ENCODE measurements at places on chromosomes 3 and 15. TPM values are rescaled to one million over a fixed set of nuclear protein-coding genes. Genes with fewer than 3 reads are reported as not detected.

THPO gene
- 3.0 TPM for total RNA-seq

DNA sequence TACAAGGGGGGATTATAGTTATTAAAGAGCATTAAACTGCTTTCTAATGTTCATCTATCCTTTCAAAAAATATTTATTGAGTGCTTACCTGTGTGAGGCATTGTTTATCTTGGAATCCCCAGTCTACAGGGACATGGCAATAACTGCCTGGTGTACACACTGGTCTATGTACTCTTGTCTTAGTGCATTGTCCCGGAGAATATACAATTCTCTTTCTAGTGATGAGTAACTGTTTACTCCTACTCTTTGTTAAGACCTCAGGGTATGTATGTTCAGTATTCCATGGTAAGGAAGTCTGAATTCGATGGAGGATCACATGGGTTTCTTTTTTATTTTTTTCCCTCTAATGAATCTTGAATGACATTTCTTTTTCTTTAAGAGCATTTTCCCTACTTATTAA is 772.4 kb upstream of the NR2F2 start:
- no peaks in the 10 kb centered on the region for H3K4me1 ChIP-seq
- no peak overlapping the region for H3K4me3 ChIP-seq
- H3K27ac ChIP-seq, result no peak overlapping the region

- H3K36me3 ChIP-seq, result no peaks in the 10 kb centered on the region
- H3K4me1 ChIP-seq, result no peaks in the 10 kb centered on the region
- no peak for DNase-seq
- H3K27me3 ChIP-seq, result no peaks in the 10 kb centered on the region
- H3K27ac ChIP-seq, result no peak overlapping the region
Observed at GRCh38 chr3:82137861-82138260, 376.4 kb upstream of the GBE1 start.

GRCh38 chr3:141471160-141471559 is 15.7 kb upstream of the RASA2 start:
- no peaks in the 10 kb centered on the region for H3K36me3 ChIP-seq
- no peak overlapping the region for H3K4me3 ChIP-seq
- no peak for DNase-seq
- no peak overlapping the region for H3K27ac ChIP-seq
- H3K27me3 ChIP-seq, result no peaks in the 10 kb centered on the region

DNA sequence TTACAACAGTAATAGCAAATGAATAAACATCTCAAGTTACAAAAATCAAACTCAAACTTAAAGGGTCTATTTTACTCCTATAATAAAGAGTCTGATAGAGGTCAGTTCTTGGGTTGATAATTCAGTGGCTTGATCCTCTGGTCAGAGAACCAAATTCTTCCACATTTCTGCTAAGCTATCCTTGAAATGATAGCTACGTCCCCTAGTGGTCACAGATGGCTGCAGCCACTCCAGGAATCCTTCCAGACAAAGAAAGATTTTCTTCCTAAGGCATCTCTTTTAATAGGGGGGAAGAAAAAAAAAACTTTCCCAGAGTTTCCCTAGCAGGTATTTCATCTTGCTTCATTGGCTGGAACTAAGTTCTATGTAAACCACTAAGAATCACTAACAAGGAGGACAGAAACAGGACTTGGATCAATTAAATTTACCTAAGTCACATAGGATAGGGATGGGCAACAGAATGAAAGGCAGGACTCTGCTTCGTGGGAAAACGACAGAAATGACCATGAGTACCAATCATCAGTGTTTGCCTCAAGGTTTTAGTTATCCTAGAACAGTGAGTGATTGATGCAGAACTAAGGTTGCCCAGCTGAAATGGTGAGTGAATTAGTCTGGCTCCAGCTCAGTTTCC is 160.7 kb downstream of the STAC start:
- no peaks in the 10 kb centered on the region for H3K27me3 ChIP-seq
- no peak overlapping the region for H3K27ac ChIP-seq
- DNase-seq, result peak; percentile 71
- H3K4me3 ChIP-seq, result no peak overlapping the region

GATA2 gene
- total RNA-seq, result 17.7 TPM

GRCh38 chr15:49235446-49236124 is 65.5 kb downstream of the GALK2 start:
- H3K27ac ChIP-seq, result no peak overlapping the region
- H3K36me3 ChIP-seq, result no peaks in the 10 kb centered on the region
- peaks cover 7% of the 10 kb centered on the region for H3K4me1 ChIP-seq
- H3K4me3 ChIP-seq, result no peak overlapping the region

- no peaks in the 10 kb centered on the region for H3K4me1 ChIP-seq
- no peak overlapping the region for H3K27ac ChIP-seq
- H3K36me3 ChIP-seq, result no peaks in the 10 kb centered on the region
- H3K27me3 ChIP-seq, result no peaks in the 10 kb centered on the region
Observed at GRCh38 chr3:111702996-111703985, 108.1 kb upstream of the ZBED2 start.

- DNase-seq, result peak; percentile 83
- H3K27me3 ChIP-seq, result no peaks in the 10 kb centered on the region
- peaks cover 25% of the 10 kb centered on the region for H3K4me1 ChIP-seq
- H3K27ac ChIP-seq, result no peak overlapping the region
- no peak overlapping the region for H3K4me3 ChIP-seq
Observed at GRCh38 chr15:44034933-44035624, 160.0 kb downstream of the FRMD5 start.

DNA sequence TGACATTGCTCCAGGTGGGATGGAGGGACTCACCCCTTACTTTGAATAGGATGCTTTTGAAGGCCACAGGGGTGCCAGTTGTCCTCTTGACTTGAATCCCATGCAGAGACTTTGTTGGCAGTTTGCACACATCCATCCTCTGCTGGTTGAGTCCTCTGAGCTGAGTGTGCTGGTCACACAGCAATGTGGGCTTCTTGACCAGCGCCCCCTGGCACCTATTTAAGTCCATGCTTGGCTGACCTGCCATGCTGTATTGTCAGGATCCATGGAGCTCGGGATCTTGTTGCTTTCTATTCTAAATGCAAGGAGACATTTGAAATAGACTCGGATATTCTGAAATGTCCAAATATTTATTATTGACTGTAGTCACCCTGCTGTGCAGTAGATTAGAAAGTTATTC is 19.8 kb downstream of the RAB7A start:
- H3K4me3 ChIP-seq, result no peak overlapping the region
- no peaks in the 10 kb centered on the region for H3K4me1 ChIP-seq
- no peak for DNase-seq
- H3K27ac ChIP-seq, result no peak overlapping the region
- H3K27me3 ChIP-seq, result no peaks in the 10 kb centered on the region

DNA sequence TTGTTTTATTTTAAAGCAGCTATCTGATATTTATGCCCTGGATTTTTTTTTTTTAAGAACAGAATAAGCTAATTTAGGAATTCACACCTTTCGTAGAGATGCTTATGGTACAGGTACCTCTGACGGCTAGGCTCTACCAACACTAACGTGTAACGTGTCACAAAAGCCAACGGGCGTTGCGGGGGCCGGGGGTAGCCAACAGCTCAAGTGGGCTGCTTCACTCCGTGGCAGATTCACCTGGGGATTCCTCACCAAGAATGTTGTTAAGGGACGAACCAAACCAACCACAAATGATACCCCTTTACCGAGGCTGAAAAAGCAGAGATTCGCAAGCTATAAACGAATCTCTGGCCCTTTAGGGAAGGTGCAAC is 1.0 kb downstream of the TMCC1 start:
- H3K36me3 ChIP-seq, result no peaks in the 10 kb centered on the region
- peak; percentile 3 for DNase-seq
- no peaks in the 10 kb centered on the region for H3K27me3 ChIP-seq
- peak overlapping the region; percentile 85 for H3K4me3 ChIP-seq

PLSCR5 gene
- 3.0 TPM for total RNA-seq

DNA sequence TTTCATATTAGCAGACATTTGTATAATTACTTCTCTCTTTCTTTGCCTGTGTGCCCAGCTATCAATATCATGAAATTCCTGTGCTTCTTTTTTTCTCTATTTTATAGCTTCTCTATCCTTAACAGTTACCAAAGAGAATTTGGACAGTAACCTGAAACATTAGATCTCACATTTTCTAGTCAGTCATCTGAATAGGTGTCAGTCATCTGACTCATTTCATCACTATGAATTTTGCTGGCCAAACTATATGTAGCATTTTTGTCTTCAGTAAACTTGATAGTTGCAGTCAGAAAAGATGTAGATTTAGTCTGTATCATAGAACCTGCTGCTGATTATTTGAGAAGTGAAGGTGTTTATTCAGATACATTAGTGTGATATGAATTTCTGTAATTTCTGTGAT is 52.6 kb downstream of the HMG20A start:
- H3K36me3 ChIP-seq, result peaks cover 34% of the 10 kb centered on the region
- DNase-seq, result no peak
- no peak overlapping the region for H3K4me3 ChIP-seq

KIF7 gene
- 33.8 TPM for total RNA-seq

ANKRD63 gene
- 104 TPM for total RNA-seq

CCR3 gene
- total RNA-seq, result not detected

DNA sequence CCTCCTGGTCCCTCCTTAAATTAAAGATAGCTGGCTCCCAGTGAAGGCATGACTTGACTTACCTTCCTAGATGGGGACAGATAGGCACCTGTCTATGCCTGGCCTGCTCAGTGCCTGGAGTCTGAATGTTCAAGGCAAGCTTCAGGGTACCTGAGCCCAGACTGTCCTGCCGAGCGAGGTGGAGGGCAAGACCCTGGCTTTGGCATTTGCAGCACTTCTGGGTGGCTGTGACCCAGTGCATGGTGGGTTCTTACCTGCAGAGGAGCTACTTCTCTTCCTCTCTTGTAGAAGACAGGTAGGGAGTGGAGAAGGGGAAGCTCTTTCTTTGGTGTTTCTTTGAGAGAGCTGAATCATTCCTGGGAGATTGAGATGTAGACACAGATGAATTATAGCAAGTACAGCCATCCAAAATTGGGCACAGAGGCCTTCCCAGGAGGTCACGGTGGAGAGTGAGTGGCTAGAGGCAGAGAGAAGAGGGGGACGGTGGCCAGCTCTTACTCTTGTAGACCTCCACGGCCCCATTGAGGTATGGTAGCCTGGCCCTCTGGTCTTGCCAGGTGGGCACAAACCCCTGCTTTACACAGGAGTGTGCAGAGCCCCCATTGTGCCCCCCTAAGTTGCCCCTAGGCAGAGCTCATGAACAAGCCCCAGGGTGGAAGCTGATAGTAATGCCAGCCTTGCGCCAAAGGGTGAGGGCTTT is 402.5 kb upstream of the TPM1 start:
- no peak overlapping the region for H3K27ac ChIP-seq
- H3K4me3 ChIP-seq, result no peak overlapping the region
- no peaks in the 10 kb centered on the region for H3K27me3 ChIP-seq

DNA sequence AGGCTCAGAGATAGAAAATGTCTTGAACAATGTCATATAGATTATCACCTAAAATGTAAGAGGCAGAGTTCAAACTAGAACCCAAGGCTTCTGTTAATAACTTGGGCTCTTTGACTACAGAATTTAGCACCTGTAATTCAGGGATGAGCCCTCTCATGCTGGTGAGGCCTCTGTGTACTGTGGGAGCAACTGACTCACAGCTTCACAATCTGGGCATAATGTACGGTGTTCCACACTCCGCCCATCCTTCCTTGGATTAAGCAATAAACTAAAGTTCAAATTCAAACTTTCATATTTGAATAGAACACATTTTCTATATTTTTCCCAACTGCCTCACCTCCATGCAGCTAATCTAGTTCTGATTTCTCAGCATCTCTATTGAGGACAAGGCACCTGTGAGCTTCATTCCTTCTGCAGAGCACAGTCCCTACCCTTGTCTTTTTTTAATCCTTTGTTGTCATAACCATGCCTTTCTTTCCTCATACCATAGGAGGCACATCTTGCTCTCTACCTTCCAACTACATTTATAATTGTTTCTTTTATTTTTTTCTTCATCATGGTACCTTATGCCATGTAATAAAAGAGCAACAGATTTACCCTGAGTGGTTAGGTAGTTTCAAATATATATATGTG is 392.1 kb downstream of the NLGN1 start:
- no peak overlapping the region for H3K4me3 ChIP-seq
- no peaks in the 10 kb centered on the region for H3K27me3 ChIP-seq
- no peaks in the 10 kb centered on the region for H3K36me3 ChIP-seq
- DNase-seq, result peak; percentile 4
- no peaks in the 10 kb centered on the region for H3K4me1 ChIP-seq
- no peak overlapping the region for H3K27ac ChIP-seq

SLC28A2 gene
- total RNA-seq, result not detected
